Renal cortex interstitium (tissue), 15 donors: ENCODE measurements at places on chromosomes 2 and 18. TPM values are rescaled to one million over a fixed set of nuclear protein-coding genes. Genes with fewer than 3 reads are reported as not detected.

EGR4 gene
- not detected for polyA plus RNA-seq

- no peak for DNase-seq
Observed at GRCh38 chr2:217753460-217754200, 249.2 kb downstream of the TNS1 start.

DNA sequence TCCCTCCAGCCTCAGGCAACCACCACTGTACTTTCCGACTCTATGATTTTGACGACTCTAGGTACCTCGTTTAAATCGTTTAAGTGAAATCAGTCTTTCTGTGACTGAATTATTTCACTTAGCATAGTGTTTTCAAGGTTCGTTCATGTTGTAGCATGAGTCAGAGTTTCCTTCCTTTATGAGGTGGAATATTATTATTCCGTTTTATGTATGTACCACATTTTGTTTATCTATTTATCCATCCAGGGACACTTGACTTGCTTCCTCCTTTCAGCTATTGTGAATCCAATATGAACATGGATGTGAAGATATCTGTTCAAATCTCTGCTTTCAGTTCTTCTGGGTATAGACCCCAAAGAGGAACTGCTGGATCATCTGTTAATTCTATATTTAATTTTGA, 19.1 kb downstream of the IL1R2 start:
- DNase-seq: no peak

INO80C gene
- 32.6 TPM for polyA plus RNA-seq

COL4A4 gene
- 41.4 TPM for polyA plus RNA-seq
